ENCODE measurements at places on chromosomes 11 and 22. TPM values are rescaled to one million over a fixed set of nuclear protein-coding genes. Genes with fewer than 3 reads are reported as not detected.

DNA sequence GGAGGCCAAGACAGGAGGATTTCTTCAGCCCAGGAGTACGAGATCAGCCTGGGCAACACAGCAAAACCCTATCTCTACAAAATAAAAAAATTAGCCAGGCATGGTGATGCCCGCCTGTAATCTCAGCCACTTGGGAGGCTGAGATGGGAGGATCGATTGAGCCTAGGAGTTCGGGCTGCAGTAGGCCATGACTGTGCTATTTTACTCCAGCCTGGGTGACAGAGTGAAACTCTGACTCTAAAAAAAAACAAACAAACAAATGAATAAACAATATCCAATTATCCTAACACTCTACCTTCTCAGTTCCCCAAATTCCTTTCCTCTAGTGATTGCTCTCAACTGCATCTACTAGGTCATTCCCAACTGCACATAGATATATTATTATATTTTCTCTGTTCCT is 5.4 kb downstream of the NUP160 start:
- DNase-seq, result no peak

GRCh38 chr11:76724171-76724768 is 53.7 kb upstream of the LRRC32 start:
- DNase-seq, result no peak

- DNase-seq, result no peak
Observed at GRCh38 chr11:125132071-125132470, 20.6 kb upstream of the TMEM218 start.

KRTAP5-1 gene
- total RNA-seq, result not detected

DNA sequence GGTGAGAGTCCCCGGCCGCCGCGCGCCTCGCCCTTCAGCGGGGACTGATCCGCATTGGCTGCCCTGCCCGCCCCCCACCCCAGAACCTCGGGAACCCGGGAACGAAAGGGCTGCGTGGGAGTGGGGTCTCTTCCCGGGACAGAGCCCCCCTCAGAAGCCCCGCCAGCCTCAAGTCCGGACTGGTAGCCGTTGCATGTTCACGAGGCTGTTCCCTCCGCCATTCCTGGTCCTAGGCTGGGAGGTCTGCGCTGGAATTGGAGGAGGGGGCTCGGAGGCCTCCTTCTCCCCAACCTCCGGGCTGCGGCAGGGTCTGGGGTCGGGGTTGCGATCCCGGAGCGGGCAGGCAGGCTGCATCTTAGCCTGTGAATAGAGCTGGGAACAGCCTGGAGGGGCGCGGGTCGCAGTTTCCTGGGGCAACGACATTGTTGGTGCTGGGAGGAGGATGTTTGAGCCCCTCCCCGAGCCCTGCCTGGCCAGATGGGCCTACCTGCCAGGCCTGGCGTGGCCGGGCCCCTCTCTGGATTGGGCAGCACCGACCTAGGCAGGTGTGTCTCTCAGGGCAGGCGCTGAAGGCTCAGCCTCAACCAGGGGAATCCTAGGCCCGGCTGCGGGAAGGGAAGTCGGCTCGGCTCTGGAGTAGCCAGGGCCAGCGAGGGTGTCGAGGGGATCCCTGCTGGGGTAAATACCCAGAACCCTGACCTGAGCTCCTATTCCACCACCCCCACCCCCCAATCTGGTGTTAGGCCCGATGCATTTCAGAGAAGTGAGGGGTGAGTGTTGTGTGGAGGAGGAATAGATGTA is 670 bp downstream of the MAPK8IP1 start:
- no peak for DNase-seq

- DNase-seq, result no peak
Observed at GRCh38 chr11:125374398-125374797, 121.7 kb downstream of the FEZ1 start.

OR2D2 gene
- total RNA-seq, result not detected

- no peak for DNase-seq
Observed at GRCh38 chr11:11520231-11521015, 101.4 kb downstream of the GALNT18 start.

DNA sequence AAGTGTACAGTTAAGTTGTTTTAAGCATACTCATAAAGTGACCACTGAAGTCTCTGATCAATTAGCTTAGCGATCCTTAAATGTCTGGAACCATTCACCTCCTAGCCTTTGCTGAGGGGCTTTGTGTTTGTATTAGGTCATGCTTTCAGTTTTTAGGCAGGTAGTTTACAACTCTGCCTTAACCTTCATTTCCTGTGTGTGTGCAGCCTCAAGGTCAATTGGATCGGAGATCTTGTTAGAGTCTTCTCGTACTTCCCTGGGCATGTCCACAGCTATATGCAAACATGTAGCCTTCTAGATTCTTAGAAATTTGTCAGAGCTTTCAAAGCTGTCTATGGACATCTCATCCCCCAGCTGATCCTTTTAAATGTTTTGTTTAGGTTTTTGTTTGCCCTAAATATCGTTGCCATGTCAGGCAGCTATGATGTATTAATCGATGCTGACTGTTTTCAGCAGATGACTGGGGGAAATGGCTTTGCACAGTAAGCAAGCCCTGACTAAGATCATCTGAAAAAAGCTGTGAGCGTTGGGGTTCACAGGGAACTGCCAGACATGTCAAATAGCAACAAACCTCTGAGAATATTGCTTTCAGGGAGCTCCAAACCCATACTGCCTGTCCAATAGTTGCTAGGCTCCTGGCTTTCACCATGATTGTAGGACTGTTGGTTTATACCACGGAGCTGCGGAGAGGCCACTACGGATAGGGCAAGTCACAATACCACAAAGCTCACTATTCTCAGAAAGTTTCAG is 45.6 kb downstream of the GLYAT start:
- DNase-seq, result no peak

FREY1 gene
- not detected for total RNA-seq

ALDH3B1 gene
- total RNA-seq, result 18.8 TPM

DNA sequence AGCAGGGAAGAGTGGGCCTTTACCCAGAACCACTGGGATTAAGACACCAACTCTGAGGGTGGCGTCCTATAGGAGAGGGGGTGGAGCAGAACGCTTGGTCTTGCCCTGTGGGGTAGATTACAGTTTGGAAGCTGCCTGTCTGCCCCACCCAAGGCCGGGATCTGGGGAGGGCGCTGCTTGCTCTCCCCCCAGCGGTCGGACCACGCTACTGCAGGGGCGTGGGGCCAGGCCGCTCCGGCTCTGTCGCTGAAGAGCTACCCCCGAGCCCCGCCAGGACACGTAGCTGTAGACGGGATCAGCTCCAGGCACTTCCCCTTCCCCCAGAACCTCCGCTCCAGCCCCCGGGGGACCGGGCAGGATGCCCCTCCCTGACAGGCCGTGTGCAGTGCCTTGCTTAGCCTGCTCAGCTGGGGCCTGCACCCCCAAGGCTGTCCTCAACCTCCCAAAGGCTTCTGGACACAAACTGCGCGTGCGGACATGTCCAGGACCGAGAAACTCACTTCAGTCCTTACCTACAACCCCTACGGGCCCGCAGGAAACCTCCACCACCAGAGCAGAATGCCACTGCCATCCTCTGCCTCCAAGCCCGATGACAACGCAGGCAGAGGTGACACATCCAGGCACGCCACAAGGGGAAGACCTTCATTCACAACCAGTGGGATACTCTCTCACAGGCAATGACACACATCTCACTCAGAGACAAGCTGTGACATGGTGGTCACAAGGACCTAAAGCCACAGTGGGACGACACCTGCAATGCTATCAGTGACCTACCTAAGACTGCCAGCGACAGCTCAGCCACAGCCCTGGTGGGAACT is 3.6 kb downstream of the AHNAK start:
- DNase-seq, result peak; percentile 91

GLYAT gene
- not detected for total RNA-seq

TRIM64 gene
- not detected for total RNA-seq

DNA sequence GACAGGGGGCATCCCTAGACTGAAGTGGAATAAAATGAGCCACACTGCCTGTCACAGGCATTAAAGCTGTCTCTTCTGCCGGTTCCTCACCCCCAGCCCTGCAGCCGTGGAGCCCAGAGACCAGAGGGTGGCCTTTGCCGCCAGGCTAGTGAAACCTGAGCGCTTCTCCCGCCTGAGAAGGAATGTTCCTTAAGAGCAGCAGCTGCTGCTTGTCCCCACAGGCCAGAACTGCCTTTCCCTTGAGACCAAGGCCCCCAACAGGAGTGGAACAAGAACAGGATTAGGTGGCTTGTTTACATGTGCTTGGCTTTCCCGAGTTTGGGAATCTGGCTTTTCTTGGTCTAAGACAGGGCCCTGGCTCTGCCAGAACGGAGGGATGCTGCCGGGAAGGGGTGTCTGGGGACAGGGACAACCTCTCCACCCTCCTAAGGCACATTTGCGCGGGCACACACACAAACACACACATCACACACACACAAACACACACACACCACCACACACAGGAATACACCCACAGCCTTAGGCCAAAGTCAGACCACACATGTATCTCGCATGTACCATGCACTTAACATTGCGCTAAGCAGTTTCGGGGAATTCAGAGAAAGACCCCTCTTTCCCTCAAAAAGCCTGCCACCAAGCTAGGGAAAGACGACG is 91.8 kb downstream of the FEZ1 start:
- no peak for DNase-seq

SOX6 gene
- total RNA-seq, result 2.1 TPM

GRCh38 chr11:2717561-2718325 is 17.9 kb upstream of the KCNQ1OT1 start:
- no peak for DNase-seq

BATF2 gene
- 14.1 TPM for total RNA-seq

DNA sequence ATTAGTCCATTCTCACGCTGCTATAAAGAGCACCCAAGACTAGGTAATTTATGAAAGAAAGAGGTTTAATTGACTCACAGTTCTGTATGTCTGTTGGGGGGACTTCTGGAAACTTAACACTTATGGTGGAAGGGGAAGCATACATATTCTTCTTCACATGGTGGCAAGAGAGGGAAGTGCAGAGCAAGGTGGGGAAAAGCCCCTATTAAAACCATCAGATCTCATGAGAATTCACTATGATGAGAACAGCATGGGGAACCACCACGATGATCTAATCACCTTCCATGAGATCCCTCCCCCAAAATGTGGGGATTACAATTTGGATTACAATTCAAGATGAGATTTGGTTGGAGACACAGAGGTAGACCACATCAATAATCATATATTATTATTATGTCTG is 25.7 kb downstream of the CEP57 start:
- DNase-seq, result no peak

DNA sequence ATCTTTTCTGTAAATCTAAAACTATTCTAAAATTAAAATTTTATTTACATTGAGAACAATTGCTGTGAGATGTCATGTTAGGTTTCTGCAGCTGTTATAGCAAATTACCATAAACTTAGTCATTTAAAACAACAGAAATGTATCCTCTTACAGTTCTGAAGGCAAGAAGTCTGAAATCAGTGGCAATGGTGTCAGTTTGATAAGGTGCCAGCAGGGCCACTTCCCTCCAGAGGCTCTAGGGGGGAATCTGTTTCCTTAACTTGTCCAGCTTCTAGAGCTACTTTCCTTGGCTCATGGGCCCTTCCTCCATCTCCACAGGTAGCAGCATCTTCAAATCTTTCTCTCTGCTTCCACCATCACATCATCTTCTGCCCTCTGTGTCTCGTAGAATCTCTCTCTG is 23.0 kb downstream of the MOGAT2 start:
- no peak for DNase-seq

- no peak for DNase-seq
Observed at GRCh38 chr22:44003405-44004103, 20.5 kb upstream of the PARVB start.

GRCh38 chr11:133705873-133706272 is 139.4 kb downstream of the SPATA19 start:
- DNase-seq, result no peak

P2RX6 gene
- 0.27 TPM for total RNA-seq

DNA sequence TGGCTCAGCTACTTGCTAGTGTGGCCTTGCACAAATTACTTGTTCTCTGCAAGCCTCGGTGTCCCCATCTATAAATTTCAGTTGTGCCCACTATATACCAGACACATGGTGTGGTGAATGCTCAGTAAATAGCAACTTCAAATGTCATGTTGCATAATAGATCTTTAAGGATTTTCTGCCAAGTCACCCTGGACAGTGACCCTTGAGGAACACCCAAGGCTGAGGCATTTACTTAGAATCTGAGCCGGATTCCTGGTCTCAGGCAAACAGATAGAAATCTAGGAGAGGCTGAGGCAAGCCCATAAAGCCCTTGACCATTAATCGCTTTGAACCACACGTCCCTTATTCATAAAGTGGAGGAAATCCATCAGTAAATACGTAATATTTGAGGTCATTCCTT is 9.7 kb downstream of the TEAD1 start:
- no peak for DNase-seq

DNA sequence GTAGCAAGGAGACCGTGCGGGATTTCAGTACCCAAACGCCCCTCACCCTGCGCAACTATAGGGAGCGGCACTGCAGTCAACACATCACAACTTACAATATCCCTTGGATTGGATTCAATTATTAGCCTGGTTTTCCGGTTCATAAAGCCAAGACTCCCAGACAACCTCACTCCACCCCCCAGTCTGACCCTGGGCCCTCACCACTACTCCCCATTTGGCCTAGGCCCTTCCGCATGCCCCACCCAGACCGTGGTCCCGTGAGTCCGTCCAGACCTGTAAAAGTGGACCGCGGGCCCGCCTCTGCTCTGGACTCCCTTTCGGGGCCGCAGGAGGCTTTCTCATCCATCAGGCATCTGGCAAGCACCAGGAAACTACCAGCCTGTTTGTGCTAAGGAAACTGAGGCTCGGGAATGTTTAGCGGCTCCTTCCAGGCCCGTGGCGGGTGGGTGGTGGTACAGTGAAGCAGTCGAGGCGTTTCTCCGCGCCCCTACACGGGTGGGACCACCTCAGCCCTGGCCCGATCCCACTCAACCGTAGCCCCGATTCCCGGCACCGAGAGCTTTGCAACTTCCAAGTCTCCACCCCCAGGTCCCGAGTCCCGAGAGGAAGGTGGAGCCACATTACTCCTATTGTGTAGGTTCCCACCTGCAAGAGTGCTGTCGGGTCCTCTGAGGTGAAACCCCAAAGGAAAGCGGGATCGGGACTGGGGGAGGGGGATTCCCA is 679 bp upstream of the DPP3 start:
- peak; percentile 81 for DNase-seq

GRCh38 chr11:4581443-4581842 is at the start of gene OR52I2:
OR52I2 (plus strand) TSS chr11:4581743.
- no peak for DNase-seq
